ENCODE measurements at places on chromosomes 1 and 21.

GRCh38 chr1:39139723-39140360 lies 64.7 kb upstream of the MACF1 start:
- no peak for DNase-seq

GRCh38 chr1:150575518-150576366 lies 3.7 kb downstream of the MCL1 start:
- DNase-seq, result no peak

- DNase-seq, result no peak
Observed at GRCh38 chr1:204520834-204521709, 4.9 kb downstream of the MDM4 start.

- DNase-seq, result no peak
Observed at GRCh38 chr1:15938628-15939161, 37.2 kb downstream of the ZBTB17 start.

GRCh38 chr21:27040738-27041469 lies 74.0 kb upstream of the ADAMTS5 start:
- DNase-seq, result no peak

- no peak for DNase-seq
Observed at GRCh38 chr1:109485001-109485400, 1.3 kb downstream of the ATXN7L2 start.

DNA sequence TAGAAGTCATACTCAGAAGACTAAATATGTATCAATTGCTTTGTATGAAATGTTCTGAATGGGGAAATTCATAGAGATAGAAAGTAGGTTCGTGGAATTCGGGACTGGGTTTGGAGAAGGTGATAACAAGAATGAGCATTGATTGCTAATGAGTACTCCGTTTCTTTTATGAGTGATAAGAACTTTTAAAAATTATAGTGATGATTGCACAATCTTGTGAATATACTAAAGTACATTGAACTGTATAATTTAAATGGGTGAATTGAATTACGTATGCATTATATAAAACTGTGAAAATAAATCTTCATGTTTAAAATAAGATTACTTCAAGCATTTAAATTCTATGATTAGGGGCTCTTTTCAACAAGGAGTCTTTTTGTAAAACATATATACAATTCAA lies 425.6 kb upstream of the NCAM2 start:
- DNase-seq, result no peak

DNA sequence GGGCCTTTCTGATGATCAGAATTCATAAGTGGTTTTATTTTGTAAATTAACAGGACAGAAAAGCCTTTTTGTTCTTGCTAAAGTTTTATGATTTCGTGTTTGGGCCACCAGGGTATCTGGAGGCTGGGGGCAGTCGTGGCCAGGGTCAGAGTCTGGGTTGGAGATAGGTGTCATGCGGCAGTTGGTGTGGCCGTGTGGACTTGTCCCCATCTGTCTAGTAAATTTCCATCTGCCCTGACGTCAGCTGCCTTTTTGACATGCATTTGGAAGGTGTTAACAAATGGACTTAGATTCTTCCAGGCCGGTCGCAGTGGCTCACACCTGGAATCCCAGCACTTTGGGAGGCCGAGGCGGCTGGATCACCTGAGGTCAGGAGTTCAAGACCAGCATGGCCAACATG lies 56.8 kb downstream of the SKI start:
- no peak for DNase-seq

- DNase-seq, result no peak
Observed at GRCh38 chr21:42711667-42712066, 58.2 kb downstream of the PDE9A start.

DNA sequence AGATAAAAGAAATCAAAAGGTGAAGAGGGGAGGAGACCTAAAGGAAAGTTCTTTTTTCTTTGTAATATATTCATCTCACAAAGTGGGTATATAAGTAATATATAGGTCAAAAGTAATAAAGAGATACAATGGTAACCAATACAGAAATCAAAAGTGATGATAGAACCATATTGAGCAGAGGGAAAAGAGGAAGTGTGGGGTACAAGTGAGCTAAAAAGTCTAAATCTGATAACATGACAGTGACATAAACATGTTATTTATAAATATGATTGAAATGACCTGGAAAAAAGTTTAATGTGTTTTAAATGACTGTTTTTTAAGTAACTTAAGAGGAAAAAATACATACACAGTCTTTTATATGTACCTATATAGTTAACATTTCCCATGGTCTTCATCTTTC lies 70.5 kb downstream of the MRPL39 start:
- DNase-seq, result no peak

GRCh38 chr1:90732136-90732535 lies 15.0 kb upstream of the BARHL2 start:
- DNase-seq, result no peak

DNA sequence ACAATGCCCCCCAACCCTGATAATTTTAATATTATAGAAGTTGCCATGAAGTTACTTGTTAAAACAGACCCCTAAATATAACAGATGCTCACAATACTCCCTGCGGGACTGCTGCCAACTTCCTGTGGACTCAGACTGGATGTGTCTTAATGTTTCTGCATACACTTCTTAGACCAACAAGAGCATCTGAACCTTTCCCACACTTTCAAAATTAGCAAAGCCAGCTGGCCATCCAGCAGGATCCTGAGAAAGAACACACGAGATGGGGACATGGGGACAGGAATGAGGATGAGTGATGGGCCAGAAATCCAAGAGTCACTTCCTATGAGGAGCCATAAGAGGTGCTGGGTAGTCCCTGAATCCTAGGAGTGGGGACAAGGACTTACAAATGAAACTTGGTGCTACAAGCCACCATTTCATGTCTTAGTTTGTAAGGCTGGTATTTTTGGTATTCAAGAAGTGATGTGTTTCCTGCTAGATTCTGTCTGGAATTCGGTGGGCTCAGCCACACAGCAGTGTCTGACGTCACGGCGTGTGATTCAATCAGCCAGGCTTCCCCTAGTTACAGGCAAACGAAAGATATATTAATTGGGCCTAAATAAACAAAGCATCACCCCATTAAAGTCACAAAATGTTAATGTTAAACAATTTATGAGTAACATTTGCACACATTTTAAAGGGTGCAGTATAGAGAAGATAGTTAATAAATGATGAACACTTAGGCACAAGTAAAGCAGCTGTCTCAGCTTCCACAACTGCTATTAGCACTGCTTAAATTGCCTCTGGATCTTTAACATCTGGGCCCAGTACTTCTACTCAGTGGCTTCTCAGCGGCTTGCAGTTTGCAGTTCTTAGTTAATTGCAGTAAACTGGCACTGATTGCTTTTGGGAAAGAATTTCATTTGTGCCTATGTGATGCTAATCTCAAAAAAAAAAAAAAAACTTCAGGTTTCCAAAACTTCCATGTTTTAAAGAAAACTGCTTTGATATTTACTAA lies 41.2 kb upstream of the RGS8 start:
- DNase-seq, result peak; percentile 51

- DNase-seq, result no peak
Observed at GRCh38 chr1:25844536-25845337, 14.5 kb downstream of the AUNIP start.

GRCh38 chr1:184036517-184036949 lies 995 bp downstream of the COLGALT2 start:
- peak; percentile 50 for DNase-seq
